Mesothelial cell of epicardium (in vitro differentiated cells): ENCODE measurements at places on chromosomes 12 and 14. TPM values are rescaled to one million over a fixed set of nuclear protein-coding genes. Genes with fewer than 3 reads are reported as not detected.

Gene KLRF2
- not detected in 3 replicates for total RNA-seq

Gene GNB3
- 22.9 to 24.3 TPM (median 23.0 TPM) in 3 replicates for total RNA-seq

Gene KRT5
- total RNA-seq = 0.51 to 1.4 TPM (median 0.72 TPM) in 3 replicates

DNA sequence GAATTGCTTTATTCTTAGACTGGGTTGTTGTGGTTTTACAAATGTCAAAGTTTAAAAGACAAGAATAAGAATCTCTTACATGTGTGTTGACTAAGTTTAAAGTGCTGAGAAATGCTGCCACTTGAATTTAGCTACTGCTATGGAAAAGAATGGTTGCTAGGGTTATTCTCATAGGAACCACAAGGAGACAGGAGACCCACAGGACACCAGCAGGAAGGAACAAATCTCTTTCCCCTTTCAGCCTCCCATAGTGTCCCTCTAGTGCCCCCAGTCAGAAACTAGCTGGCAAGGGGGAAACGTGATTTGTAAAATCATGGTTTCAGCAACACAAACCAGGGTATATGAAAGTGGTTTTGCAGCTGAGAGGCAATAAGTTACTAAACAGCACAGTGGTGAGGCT, 102.7 kb downstream of the ST8SIA1 start:
- DNase-seq = no peak

GRCh38 chr14:50402965-50403364, 6.3 kb upstream of the CDKL1 start:
- DNase-seq = no peak

GRCh38 chr14:23442721-23443356, 7.4 kb upstream of the MYH7 start:
- DNase-seq = no peak

DNA sequence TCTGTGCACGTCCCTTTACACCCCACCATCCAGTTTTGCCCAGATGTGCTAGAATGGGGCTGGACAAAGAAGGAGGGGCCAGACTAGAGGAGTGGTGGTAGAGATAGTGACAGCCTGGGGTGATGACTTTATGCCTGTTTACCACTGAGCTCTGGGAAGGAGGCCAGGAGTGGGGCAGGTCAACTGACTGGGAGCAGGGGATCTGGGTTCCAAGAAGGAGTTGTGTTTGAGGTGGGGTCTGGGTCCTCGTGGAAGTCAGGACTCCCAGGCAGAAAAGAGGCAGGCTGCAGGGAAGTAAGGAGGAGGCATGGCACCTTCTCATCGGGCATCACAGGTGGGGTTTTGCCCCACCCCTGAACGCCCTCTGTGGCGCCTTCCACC, 315 bp downstream of the LTB4R2 start:
- DNase-seq = no peak

DNA sequence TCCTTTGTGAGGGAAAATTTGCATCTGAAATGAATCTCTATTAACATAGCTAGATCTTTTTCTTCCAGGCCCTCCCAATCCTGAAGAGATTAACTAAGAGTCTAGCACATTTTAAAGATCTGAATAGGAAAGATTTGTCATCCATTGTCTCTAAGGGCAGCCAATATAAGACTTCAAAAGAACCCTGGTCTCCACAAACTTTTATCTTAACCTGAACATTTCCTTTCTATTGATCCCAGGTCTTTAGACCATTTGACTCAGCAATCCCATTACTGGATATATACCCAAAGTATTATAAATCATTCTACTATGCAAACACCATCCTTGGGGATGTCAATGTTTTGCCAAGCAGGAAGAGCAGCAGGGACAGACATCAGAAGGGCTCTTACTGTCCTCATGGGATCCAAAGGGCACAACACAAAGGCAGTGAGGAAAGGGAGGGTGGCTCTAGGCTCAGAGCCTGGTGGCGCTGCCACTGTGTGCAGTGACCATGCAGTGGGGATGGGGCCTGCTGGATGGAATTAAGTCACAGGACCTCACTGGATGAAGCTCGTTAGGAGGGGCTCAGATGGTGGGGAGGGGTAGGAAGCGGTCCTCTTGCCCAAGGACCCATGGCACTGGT, 12.7 kb upstream of the BDKRB2 start:
- DNase-seq = no peak

DNA sequence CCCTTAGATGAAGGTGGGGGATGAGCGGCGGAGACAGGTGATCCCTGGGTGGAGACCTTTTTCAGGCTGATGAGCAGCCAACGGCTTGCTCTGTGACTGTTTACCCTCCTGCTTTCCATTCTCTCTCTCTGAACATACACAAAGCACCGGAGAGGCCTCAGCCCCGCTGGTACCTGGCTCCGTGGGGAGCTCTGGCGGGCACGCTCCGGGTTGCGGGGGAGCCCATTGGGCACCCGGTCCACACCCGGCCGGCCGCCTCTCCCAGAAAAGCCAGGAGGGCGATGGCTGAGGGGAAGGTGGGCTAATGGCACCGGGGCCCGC, 545 bp downstream of the SMARCC2 start:
- no peak for DNase-seq
